ENCODE measurements at places on chromosomes 13 and 19. TPM values are rescaled to one million over a fixed set of nuclear protein-coding genes. Genes with fewer than 3 reads are reported as not detected.

OR7A5 gene
- total RNA-seq = not detected

ZNF69 gene
- total RNA-seq = 1.2 TPM

C19orf85 gene
- not detected for total RNA-seq

VSTM2B gene
- total RNA-seq = not detected

AKT1S1 gene
- 24.4 TPM for total RNA-seq

- H3K4me1 ChIP-seq = peaks cover 5% of the 10 kb centered on the region
- H3K4me3 ChIP-seq = peak overlapping the region; percentile 70
- no peak for DNase-seq
- H3K27ac ChIP-seq = peak overlapping the region; percentile 95
Observed at GRCh38 chr13:42040730-42041010, 7.8 kb upstream of the DGKH start.

- no peaks in the 10 kb centered on the region for H3K36me3 ChIP-seq
- peak overlapping the region; percentile 51 for H3K4me3 ChIP-seq
- peaks cover 63% of the 10 kb centered on the region for H3K27me3 ChIP-seq
- H3K27ac ChIP-seq = no peak overlapping the region
- no peak for DNase-seq
- peaks cover 25% of the 10 kb centered on the region for H3K4me1 ChIP-seq
Observed at GRCh38 chr13:36431204-36432105, 840 bp upstream of the CCNA1 start.

DNA sequence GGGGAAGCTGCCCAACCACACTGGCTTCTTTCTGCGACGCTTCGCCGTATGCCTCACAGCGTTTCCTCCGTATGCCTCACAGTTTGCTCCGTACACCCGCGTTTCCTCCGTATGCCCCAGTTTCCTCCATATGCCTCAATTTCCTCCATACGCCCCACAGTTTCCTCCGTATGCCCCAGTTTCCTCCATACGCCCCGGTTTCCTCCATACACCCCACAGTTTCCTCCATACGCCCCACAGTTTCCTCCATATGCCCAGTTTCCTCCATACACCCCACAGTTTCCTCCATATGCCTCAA is 22.6 kb downstream of the GAS6 start:
- H3K4me3 ChIP-seq = no peak overlapping the region
- H3K27me3 ChIP-seq = no peaks in the 10 kb centered on the region
- peaks cover 71% of the 10 kb centered on the region for H3K4me1 ChIP-seq
- peak overlapping the region; percentile 91 for H3K27ac ChIP-seq

DNA sequence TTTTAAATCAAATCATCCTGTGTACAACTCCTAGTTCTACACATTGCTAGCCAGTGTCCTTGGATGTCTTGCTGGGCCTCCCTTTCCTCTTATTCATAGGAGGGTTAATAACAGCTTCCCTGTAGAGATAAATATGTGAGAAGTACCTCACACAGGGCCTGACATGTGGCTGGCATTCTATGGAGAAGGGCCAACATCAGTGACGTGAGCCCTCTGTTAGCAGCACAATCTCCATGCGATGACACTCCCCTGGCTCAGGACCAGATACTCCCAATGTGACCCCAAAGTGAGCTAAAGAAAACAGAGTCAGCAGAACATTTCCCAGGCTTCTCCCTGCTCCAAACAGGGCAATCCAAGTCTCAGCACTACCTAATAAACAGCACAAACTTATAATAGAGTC is 818.4 kb downstream of the DIAPH3 start:
- no peak overlapping the region for H3K4me3 ChIP-seq
- no peaks in the 10 kb centered on the region for H3K4me1 ChIP-seq
- no peak overlapping the region for H3K27ac ChIP-seq

- DNase-seq = no peak
- no peaks in the 10 kb centered on the region for H3K27me3 ChIP-seq
- peaks cover 16% of the 10 kb centered on the region for H3K36me3 ChIP-seq
- H3K27ac ChIP-seq = no peak overlapping the region
- peaks cover 11% of the 10 kb centered on the region for H3K4me1 ChIP-seq
Observed at GRCh38 chr13:42926555-42926954, 65.5 kb downstream of the EPSTI1 start.

DNA sequence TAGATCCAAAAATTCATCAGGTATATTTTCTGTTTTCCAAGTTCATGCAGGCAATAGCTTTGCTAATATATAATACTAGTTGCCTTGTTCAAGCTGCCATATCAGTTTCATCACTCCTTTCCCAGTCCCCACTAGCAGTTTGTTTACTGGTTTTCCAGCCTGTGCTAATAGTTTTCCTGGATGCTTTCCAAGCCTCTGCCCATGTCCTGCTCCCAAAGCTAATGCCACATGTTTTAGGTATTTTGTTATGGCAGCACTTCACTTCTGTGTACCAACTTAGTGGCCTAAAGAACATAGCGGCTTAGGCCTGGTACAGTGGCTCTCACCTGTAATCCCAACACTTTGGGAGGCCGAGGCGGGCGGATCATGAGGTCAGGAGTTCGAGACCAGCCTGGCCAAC is 28.1 kb upstream of the ZNF527 start:
- DNase-seq = no peak
- peaks cover 12% of the 10 kb centered on the region for H3K36me3 ChIP-seq
- no peak overlapping the region for H3K27ac ChIP-seq
- no peaks in the 10 kb centered on the region for H3K27me3 ChIP-seq
- no peaks in the 10 kb centered on the region for H3K4me1 ChIP-seq

DNA sequence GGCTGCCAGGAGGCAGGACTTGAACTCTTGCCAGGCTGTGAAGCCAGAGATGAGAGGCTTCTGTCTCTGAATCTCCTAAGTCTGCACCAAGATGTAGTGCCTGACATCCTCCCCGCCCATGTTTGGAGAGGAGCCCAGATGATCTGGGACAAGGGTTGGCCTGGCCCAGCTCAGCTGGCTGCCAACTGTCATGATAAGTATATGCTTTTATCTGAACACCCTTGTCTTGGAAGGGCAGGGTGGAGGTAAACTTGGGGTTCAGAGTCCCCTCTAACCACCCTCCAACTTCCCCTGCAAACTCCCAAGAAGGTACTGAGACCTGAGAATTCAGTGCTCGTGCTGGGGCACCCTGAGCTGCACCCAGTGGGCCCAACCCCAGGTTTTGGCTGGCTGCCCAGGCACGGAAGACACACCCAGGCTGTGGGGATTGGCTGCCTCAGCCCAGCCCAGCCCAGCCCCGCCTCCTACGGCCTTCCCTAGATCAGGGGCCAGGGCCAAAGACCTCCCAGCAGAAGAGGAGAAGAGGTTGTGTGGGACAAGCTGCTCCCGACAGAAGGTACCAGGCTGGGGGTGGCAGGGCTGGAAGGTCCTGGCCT is at the start of gene CYP4F12:
CYP4F12 (plus strand) TSS at position 508 of the 596 bp plus-strand sequence. CDS start 443 bp downstream, outside the sequence.
- peak within 1 kb of the TSS; percentile 91 for H3K27ac ChIP-seq
- peak within 1 kb of the TSS; percentile 44 for H3K4me3 ChIP-seq
- H3K36me3 ChIP-seq = no peaks in the 10 kb centered on the region
- peak; percentile 5 for DNase-seq

DNA sequence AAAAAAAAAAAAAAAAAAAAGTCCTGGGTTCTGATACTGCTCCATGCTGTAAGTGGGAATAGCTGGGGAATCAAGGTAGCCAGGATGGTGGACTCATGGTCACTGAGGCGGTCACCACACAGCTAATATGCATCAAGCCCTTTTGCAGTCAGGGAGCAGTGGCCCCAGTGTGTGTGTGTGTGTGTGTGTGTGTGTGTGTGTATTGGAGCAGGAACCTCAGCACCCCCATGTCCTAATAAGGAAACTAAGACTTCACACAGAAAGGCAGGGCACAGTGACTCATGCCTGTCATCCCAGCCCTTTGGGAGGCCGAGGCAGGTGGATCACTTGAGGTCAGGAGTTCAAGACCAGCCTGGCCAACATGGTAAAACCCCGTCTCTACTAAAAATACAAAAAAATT is 12.0 kb downstream of the B3GNT3 start:
- no peak overlapping the region for H3K27ac ChIP-seq
- DNase-seq = no peak
- no peaks in the 10 kb centered on the region for H3K4me1 ChIP-seq
- H3K36me3 ChIP-seq = peaks cover 5% of the 10 kb centered on the region

Measured in esophagus squamous epithelium (tissue), 5 donors.